ENCODE measurements at places on chromosomes 5 and 9.

GRCh38 chr5:127002390-127002789 lies 28.0 kb downstream of the MARCHF3 start:
- no peak for DNase-seq

- DNase-seq = no peak
Observed at GRCh38 chr5:40869384-40869783, 28.2 kb downstream of the CARD6 start.

DNA sequence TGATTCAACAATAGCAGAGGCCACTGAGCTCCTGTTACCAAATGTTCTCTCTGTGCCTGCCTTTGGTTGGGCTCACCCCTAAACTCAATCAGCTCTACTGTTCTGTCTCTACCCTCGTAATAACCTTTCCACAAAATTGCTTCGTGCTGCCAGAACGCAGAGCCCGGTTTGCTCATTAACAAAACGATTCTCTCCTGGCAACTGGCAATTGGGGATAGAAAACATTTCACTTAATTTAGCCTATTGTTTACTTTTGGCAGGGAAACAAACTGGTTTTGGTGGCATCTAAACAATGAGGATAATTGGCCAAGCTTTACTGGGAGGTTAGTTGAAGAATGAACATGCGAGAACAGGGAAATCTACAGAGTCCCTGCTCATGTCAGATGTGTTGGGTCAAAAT lies 56.6 kb downstream of the SLC28A3 start:
- DNase-seq = no peak

DNA sequence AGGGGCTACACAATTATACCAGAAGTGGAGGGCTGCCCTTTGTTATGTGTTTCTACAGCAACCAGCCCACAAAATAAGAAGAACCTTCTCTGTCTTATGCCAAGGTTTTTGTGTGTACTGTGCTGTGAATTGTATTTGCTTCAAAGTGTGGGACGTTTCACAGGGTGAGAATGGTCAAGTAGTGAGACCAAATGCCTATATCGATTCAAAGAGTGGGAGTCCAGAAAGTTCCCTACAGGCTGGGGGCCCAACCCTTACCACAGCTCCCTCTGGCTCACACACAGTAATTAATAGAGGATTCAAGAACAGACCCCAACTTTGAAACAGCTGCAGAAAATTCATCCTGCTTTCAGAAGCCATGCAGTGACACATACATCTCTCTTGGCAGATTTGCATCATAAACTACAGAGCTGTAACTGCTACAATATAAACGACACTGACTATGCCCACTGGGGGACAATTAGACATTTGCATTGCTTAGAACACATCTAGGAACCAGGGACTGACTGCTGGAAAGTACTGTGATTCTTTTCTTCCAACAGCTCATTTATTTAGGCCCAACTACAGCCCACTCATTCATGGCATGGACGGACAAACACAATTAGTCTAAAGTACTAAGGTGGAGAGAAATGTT lies 12.8 kb downstream of the ENC1 start:
- no peak for DNase-seq

Measured in mesenteric fat pad (tissue), 1 donor.